Activated T-helper 1 cell treated with Interleukin-2 at 50 U/mL for 16 hours (primary cell): ENCODE measurements at places on chromosomes 2 and 18.

- no peak for DNase-seq
Observed at GRCh38 chr2:68411397-68412126, 46.5 kb downstream of the PLEK start.

DNA sequence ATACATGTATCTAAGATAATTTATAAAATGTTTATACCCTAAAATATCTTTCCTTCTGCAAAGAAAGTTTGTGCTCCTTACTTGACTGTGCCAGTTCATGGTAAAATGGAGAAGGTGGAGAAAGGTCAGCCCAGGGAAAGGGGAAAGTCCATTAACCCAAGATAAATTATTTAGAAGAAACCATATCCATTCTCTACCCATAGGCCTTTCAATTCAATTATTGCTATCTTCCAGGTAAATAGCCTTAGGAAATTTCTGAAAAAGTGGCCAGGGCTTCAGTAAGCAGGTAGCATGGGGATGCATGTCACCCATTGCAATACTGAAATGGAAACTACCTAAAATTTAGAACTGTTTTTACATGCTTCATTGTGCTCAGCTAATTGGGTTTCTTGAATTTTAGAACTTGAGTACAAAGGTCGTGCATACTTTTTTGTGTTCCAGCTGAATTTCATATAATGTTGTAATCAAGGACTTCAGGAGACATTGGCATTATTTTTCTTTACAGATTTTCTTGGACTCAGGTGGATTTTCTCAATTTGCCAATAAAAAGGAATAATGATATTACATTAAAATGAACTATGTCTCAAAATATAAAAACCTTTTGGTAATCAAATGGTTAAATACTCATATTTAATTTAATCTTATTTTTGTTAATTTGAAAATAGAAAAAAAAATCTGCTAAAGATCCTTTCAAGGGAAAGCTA lies 124.9 kb downstream of the CSRNP3 start:
- no peak for DNase-seq

DNA sequence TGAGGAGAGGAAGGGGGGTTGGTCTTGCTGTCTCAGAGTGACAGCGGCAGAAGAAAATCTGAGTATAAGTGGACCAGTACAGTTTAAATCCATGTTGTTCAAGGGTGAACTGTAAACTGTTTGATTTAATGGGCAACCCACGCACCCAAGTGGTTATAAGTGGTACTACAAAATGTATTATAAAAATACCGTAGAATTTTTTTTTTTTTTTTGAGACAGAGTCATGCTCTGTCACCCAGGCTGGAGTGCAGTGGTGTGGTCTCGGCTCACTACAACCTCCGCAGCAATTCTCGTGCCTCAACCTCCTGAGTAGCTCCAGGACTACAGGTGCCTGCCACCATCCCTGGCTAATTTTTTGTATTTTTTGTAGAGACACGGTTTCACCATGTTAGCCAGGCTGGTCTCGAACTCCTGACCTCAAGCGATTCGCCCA lies 2.1 kb upstream of the CHCHD5 start:
- no peak for DNase-seq

DNA sequence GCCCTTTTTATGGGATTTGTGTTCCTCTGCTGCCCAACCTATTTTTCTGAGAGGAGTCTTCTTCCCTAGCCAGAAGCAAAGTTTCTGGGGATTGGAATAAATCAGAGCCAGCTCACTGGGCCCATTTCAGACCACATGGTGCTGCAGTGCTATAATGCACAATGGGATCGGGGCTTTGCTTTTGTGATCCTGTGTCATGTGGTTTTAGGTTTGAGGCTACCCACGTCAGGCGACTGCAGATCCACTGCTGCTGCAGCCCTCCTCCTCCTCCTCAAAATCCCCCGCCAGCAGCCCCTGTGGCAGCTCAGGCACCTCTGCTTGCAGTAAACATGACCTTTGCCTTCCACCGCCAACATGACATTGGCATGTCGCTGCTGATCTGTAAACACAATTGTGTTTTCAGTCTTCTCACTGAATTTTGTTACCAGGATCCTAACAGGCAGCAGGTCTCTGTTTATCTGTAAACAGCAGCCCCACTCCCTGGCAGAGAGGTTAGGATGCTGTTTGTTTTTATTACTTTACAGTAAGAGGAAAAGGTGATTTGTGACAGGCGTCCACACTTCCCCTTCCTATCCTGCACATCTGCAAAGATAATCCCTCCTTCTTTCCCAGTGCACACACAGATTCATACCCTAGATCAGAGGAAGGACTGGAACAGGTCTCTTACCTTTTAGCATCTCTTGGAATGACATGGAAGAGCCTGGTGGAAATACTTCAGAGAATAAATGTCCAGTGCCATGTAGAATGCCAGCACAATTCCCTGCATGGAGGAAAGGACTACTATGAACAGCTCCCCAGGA lies 130.8 kb downstream of the FOXI3 start:
- DNase-seq: no peak

DNA sequence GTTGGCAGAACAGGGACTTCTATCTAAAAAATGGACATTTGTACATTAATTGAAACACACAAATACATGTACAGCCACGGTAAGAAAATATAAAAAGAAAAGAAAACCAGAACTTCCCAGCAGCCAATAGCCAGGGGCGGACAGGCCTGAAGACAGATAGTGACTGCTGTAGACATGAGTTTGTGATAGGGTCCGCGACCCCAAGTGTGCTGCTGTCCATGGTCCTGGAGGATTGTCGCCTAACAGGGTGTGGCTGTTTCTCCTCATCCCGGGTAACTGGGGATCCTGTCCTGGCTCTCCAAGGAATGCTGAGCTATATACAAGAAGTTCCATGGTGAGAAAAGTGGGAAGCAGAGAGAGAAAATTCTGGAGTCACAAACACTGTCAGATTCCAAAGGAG lies 266.5 kb upstream of the SALL3 start:
- no peak for DNase-seq
